ENCODE measurements at places on chromosomes 3 and 15.

- DNase-seq, result no peak
Observed at GRCh38 chr3:179108086-179108485, 36.5 kb upstream of the ZMAT3 start.

- no peak for DNase-seq
Observed at GRCh38 chr15:57235873-57236272, 140.4 kb upstream of the CGNL1 start.

- DNase-seq, result no peak
Observed at GRCh38 chr15:100714749-100715342, 112.5 kb downstream of the ASB7 start.

DNA sequence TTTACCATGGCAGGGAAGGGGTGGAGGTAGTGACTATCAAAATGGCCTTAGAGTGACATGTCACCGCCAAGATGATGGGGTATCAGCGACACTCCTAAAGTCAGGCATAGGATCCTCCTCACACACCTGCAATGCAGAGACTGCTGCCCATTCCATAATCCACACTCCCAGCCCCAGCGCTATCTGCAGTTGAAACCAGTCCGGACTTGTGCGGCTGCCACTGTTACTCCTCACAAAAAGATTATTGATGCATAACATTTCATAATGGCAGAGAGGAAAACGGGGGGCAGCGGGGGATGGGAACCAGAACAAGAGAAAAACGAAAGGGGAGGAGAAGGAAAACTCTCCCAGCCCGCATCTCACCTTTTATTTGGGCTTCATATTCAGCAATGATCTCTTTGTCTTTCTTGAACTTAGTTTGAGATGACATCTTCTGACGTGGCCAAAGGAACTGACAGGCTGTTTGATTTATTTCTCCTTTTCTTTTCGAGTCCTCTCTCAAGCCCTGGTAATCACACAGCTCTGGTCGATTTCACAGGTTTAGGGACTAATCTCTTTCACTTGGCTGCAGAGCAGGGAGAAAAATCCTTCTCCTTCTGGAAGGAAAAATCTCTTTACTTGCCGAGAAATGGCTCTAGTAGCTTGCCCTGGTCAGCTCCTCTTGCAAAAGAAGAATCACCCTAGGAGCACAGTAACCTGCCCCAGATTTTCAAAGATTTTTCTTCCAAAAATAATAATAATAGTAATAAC is 749 bp downstream of the SRGAP3 start:
- no peak for DNase-seq

DNA sequence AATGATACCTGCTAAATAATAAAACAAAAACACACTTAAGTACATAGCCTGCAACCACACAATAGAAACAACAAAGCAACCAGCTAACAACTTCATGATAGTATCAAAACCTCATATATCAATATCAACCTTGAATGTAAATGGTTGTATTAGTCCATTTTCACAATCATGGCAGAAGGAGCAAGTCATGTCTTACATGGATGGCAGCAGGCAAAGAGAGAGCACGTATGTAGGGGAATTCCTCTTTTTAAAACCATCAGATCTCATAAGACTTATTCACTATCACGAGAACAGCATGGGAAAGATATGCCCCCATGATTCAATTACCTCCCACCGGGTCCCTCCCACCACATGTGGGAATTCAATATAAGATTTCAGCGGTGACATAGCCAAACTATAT is 44.5 kb upstream of the PTX3 start:
- no peak for DNase-seq

- DNase-seq, result no peak
Observed at GRCh38 chr3:24751020-24751419, 256.4 kb upstream of the THRB start.

GRCh38 chr3:52193065-52193464 is 4.9 kb upstream of the ALAS1 start:
- no peak for DNase-seq

DNA sequence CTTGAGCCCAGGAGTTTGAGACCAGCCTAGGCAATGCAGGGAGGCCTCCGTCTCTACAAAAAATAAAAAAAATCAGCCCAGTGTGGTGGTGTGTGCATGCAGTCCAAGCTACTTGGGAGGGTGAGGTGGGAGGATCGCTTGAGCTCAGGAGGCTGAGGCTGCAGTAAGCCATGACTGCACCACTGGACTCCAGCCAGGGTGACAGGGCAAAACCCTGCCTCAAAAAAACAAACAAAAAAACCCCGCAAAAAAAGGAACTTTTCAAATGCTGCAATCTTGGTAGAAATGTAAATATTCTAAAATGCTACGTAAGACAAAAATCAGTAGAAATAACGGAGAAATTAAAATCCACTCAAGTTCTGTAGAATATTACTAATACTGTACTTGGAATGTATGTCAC is 108.1 kb upstream of the MELTF start:
- no peak for DNase-seq

DNA sequence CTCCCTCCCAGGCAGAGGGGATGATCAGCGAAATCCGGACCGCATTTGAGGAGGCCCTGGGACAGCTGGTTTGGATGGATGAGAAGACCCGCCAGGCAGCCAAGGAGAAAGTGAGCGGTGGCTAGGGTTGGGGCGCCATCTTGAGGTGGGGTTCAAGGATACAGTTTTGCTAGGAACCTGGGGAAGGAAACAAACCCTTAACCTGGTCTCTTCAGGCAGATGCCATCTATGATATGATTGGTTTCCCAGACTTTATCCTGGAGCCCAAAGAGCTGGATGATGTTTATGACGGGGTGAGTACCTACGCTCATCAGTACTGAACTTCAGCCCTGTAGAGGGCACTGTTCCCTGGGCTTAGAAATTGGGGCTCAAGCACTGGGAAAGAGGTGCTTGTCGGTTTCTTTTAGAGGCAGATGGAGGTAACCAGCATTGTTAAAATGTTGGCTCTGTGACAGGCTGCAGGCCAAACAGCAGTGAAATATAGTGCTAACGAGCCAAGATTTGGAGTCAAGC is 9.6 kb upstream of the PSMD2 start:
- DNase-seq, result peak; percentile 27

DNA sequence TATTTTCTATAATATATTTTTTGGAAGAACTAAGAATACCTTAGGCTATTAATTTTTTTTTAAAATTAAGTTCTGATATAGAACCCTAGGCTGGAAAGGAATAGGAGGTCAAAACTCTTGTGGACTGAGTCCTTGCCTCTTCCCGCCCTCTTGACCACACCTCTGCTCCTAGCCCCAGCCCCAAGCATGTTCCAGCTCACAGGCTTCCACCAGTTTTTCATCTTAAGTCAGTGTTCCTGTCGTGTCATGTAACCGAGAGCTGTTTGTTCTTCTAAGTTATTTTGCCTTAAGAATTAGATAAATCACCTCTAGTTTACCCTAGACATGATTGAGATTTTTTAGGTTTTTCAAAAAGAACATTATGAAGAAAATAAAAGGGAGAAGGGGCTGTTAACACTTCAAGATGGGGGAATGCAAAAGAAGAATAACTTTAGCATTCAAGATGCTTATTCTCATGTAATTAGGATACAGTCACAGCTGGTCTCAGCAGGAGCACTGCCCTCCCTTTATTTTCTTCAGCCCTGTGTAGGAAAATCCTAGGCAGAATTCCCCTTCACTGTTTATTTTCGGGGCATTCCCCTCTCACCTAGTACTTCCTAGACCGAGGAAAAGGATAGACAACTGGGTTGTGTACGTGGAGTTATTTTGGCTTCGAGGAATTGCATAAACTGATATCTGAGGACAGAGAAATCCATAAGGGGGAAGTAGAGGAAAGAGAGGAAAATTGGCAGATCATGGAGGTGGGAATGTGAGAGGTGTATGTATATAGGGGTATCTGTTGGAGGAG is 110.2 kb downstream of the CMSS1 start:
- no peak for DNase-seq

DNA sequence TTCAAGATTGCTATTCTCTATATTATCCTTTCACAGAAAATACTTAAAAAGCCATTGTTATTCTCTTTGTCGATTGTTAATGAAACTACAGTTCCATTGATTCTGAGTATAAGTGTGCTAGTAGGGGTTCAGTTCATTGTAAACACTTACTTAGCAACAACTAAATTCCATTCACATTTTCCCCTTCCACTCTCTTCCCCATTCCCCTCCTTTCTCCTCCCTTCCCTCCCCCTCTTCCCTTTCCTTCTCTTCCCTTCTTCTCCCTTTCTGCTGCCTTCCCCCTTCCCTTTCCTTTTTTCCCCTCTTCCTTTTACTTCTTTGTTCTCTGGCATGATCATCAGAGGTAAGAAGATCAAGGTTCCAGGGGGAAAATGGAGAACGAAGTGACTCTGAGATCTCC is 21.3 kb upstream of the RIOX2 start:
- DNase-seq, result no peak

DNA sequence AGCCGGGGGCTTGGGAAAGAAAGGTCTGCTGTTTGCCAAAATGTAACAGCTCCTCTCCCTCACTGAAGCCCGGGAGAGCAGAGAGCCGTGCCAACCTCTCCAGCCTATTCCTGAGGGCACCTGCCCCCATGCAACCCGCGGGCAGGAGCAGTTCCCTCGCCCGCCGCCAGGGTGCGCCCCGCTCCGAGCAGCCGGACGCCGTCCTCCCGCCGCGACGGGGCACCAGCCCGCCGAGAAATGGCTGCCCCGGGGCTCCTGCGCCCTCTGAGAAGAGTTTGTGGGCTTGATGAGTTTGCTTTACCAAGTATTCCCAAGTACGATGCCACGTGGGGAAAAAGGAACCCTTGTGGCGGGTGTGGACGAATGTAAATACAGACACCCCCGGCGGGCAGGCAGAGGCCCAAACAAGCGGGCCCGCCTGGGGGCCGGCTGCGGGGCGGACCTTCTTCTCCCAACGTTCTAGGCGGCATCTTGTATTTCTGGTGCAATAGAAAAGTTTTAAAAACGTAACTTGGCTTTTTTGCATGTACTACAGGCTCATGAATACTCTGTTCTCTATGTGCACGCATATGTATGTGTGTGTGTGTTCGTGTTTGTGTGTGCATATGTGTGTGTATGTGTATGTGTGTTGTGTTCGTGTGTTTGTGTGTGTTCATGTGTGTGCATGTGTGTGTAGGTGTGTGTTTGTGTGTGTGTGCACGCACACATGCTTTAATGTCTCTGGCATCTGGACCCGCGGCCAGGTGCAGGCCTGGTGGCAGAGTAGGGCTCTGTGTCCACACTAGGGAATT is 162.9 kb downstream of the CHSY1 start:
- peak; percentile 70 for DNase-seq

- DNase-seq, result no peak
Observed at GRCh38 chr15:93036951-93037819, 51.8 kb downstream of the RGMA start.

DNA sequence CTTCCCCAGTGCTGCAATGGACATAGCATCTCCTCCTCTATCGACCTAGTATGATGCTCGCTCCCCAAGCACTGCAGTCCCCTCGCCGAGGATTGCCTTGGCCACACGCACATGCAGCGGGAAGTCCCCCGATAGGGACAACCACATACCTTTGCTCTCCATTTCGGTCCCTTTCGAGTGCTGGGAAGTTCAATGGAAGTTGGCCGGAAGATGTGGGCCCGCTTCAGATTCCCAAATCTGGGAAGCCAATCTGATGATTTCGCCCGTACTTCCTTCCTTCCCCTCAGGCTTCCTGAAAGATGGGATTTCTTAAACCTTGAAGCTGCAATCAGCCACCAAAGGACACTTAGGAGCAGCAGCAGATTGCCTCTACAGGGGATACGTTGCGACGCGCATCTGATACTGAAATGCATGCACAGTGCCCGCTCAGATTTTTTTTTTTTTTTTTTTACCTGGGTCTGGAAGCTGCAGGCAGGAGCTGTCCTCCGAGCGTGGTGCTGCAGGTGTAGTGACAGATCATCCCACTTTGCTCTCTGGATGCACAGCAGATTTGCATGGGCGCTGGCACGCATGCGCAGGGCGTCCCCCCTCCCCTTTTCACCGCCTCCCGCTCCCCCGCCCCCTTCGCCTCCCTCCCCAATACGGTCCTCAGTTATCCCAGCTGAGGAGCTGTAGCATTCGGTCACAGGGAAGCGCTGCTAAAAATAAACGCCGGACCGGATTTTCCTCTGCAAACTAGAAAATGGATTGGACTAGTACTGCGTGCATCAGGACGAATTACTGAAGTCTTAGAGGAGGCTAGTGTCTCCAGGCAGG is at the start of gene FGF12:
TSS of gene FGF12 (minus strand) at position 510 of the 816 bp plus-strand sequence.
- DNase-seq, result no peak

DNA sequence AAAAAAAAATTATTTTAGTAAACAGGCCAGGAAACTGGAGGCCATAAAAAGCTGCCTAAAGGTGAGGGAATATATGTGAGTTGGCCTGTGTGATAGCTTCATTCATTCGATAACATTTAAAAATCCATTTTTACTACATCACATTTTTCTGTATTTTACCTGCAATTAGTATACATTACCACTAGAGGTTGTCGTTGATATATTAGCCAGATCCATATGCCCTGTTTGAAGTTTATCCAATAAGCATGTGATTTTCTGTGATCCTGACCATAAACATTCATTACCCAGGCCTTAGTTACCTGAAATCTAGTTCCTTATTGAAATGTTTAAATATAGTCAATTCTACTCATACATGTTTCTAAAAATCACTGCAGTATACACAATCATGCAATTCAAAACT is 71.4 kb downstream of the ARNT2 start:
- DNase-seq, result no peak

DNA sequence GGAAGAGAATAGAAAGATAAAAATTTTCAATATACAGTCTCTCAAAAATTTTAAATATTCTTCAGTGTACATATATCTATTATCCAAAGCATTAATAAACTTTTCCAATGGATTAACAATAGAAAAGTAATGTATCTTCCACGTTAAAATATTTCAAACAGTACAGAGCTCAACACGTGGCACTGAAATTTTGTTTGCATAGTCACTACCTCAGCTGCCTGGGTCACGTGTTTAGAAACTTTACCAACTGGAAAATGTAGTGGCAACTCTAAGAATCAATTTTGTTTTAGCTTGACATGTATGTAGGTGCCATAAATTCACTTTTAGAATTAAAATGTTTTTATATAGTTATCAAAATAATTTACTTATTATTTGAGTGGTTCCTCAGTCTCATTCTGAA is 85.3 kb downstream of the CNTN3 start:
- DNase-seq, result no peak

GRCh38 chr3:72614394-72615074 is 233.7 kb downstream of the SHQ1 start:
- no peak for DNase-seq

GRCh38 chr3:126665959-126666657 is 11.2 kb upstream of the TXNRD3 start:
- DNase-seq, result no peak
